Forelimb muscle (tissue), 1 donor: ENCODE measurements at places on chromosomes 7 and 10. TPM values are rescaled to one million over a fixed set of nuclear protein-coding genes. Genes with fewer than 3 reads are reported as not detected.

DNA sequence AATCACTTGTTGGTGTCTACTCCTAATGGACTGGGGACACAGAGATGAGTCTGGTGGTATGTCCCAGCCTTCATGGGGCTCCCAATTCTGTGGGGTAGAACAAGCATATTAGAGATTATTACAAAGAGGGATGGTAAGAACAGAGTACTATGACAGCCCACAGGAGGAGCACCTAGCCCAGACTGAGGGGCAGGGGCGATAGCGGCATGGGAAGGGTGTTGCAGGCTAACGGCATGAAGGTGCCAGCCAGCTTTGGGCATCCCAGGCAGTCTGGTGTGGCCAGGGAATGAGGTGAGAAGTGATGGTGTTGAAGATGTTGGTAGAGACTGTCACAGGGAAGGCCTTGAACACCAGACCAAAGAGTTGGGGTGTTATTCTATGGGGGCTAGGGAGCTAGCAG is 280.0 kb downstream of the RPS24 start:
- no peak for DNase-seq

DNA sequence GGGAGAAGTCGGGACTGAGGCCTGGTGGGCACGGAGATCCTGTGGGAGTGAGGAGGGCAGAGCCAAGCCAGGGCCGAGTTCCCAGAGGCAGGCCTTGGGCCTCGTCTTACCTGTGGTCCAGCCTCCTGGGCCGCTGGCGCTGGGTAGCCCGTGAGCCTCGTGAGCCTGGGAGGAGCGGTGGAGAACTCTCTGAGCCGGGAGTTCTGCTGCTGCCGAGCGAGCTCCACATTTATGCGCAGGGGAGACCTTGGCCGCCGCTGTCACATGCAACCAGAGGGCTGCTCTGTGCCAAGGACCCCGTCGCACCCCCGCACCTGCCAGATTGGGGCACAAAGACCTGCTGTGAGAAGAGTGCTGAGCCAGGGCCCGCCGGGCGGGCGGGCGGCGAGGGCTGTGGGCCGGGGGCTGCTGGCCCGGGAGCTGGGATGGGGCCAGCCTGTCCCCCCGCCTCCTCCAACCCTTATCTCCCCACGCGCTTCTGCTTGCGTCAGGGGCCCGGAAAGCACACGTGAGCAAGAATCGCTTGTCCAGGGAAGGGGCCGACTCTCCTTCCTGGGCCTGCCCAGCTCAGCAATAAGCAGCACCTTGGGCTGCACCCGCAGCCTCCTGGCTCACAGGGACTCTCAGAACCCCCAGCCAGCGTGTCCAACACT is 10.2 kb downstream of the VENTX start:
- DNase-seq, result no peak

- no peak for DNase-seq
Observed at GRCh38 chr7:87339373-87339897, 6.0 kb upstream of the CROT start.

DNA sequence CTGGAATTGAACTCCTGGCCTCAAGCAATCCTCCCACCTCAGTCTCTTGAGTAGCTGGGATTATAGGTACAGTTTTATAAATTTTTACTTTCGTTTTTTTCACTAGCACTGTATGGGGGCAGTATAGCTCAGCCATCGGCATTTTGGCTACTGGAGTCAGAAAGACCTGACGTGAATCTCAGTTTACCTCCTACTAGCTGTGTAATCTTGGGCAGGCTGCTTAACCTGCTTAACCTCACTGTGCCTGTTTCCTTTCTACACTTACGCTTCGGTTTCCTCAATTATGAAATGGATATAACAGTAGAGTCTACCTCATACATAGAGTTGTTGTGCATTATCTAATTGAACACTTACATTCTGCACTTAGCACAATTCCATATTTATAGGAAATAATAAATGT is 16.7 kb downstream of the STN1 start:
- DNase-seq, result no peak

DNA sequence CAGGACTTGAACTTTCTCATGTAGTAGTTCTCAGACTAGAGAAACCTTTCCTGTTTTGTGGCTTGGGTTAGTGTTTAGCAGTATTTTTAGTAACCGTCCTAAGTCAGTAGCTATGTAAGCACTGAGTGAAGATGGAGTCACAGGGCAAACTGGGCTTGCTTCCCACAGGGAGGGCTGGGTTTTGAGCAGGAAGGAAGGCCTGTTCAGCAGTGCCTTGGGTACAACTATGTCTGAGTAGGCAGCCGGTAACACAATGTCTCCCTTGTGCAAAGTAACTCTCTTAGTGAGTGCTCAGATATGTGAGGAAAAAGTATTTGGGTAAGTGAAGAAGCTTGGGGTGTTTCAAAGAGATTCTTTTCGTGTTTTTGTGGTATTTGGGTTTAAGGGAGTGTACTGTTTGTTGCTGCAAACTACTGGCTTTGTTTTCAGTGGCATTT is 96.4 kb downstream of the CCSER2 start:
- peak; percentile 39 for DNase-seq

- DNase-seq, result no peak
Observed at GRCh38 chr10:78959217-78959923, 109.4 kb upstream of the ZMIZ1 start.

- no peak for DNase-seq
Observed at GRCh38 chr10:89810908-89811525, 109.6 kb downstream of the KIF20B start.

- no peak for DNase-seq
Observed at GRCh38 chr10:76721891-76722505, 915.6 kb downstream of the KCNMA1 start.

SPDYE16 gene
- polyA plus RNA-seq, result 2.7 TPM

AGAP9 gene
- polyA plus RNA-seq, result 20.2 TPM

MMD2 gene
- not detected for polyA plus RNA-seq

RHBDD2 gene
- 25.1 TPM for polyA plus RNA-seq

PANK1 gene
- polyA plus RNA-seq, result 13.8 TPM
